ENCODE measurements at places on chromosomes 4 and X.

GRCh38 chr4:8227201-8227770, 28.2 kb downstream of the SH3TC1 start:
- DNase-seq, result no peak

DNA sequence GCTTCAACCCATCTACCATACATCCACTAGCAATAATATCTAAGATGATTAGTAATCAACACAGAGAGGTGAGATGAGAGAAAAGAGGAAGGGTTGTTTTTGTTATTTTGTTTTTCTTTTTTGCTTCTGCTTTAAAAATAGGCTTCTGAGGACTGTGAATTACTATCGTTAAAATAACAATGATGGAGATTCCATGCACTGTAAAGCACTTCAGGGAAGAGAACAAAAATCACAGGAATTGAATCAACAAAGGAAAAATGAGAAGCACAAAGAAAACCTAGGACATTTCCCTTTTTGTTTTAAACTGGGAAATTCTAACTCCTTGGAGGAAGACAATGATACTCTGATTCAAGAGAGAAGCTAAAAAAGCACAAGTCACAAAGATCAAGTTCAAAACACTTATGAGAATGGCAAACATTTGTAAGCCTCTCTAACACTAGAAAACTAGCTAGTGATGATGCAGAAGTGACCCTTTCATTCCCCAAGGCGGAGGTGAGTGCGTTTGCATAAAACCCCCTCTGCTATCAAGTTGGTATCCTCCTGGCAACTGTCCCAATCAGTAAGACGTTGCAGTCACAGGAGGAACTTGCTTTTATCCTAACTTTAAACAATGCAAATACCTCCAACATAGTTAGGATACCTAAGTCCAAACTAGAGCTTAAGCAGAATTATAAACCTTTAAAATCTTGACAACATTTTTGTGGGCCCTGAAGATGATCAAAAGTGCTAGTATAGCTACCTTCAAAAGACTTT, 308.5 kb downstream of the CAMK2D start:
- peak; percentile 14 for DNase-seq

GRCh38 chr4:111963158-111963700, 182.0 kb upstream of the FAM241A start:
- no peak for DNase-seq

- no peak for DNase-seq
These were observed 13.4 kb upstream of the MEPE start for GRCh38 chr4:87819281-87819919.

GRCh38 chrX:15321447-15321846, 6.0 kb upstream of the ASB11 start:
- peak; percentile 67 for DNase-seq

GRCh38 chr4:169198167-169198566, 72.6 kb downstream of the SH3RF1 start:
- DNase-seq, result no peak

DNA sequence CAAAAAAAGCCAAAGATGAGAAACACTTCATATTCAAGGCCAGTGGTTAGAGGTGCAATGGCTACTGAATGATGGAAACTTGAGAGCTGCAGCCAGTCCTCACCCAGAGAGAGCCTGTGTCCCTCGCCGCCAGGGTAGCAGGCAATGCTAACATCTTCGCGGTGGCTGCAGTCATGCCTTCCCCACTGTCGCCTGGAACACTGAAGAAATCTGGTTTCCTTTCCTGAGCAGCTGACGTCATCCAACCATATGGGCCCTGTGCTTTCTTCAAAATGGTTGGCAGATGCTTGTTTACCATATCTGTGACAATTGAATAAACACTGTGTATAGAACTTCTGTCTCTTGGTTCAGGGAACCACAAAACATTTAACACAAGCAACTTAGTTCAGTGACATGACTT, 39.7 kb downstream of the PRSS12 start:
- DNase-seq, result no peak

DNA sequence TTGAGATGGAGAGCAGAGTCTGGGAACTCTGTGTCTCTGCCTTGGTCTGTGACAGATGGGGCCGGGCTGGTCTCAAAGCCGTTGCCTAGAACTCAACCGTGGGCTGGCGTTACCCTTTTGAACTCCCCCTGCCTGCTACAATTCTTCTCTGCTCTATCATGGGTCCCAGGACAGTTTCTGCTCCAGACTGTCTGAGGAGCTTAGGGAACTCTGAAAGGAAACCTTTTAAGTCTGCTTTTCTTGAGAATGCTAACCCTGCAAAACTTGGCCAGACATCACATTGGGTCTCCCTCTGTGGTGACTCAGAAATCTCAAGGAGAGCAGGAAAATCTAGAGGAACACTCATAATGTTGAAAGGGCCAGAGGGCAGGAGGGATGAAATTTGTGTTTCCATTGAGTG, 240.6 kb downstream of the CBR4 start:
- no peak for DNase-seq

- no peak for DNase-seq
These were observed 2.3 kb upstream of the SLC26A1 start for GRCh38 chr4:995311-996026.

- peak; percentile 97 for DNase-seq
These were observed 15.8 kb downstream of the TBC1D14 start for GRCh38 chr4:6925357-6925836.

- DNase-seq, result no peak
These were observed 21.2 kb upstream of the MSX1 start for GRCh38 chr4:4838051-4838935.

- DNase-seq, result no peak
These were observed 10.8 kb downstream of the GABRA2 start for GRCh38 chr4:46379101-46379500.

- DNase-seq, result no peak
These were observed 28.8 kb upstream of the PLCXD1 start for GRCh38 chrX:252244-252956.

DNA sequence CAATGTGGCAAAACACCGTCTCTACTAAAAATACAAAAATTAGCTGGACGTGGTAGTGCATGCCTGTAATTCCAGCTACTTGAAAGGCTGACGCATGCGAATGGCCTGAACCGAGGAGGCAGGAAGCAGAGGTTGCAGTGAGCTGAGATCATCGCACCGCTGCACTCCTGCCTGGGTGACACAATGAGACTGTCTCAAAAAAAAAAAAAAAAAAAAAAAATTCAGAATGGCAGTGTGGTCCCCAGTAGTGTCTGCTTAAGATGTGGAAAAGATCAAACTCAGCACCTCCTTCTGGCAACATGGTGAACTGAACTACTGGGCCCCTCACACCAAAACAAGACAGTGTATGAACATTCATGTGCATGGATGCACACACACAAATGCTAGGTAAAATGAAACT, 32.2 kb downstream of the SMS start:
- DNase-seq, result peak; percentile 27

GRCh38 chrX:48569958-48570357, 4.3 kb upstream of the RBM3 start:
- peak; percentile 36 for DNase-seq

DNA sequence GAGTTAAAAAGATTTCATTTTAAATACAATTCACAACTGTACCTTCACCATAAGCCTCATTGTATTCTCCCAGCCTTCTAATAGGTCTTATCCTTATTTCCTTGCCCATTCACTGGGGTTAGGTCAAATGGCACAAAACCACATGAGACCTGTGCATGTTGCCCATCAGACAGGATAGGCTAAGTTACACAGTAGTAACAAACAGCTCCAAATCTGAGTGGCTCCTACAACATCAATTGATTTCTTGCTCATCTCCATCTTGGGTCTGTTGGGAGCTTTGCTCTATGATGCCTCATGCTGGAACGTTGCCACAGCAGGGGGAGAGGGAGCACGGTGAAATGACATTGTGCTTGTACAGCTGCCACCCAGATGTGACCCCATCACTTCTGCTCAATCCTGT, 70.6 kb downstream of the DHX15 start:
- DNase-seq, result no peak

- no peak for DNase-seq
These were observed 300.4 kb downstream of the LDB2 start for GRCh38 chr4:16597845-16598596.

DNA sequence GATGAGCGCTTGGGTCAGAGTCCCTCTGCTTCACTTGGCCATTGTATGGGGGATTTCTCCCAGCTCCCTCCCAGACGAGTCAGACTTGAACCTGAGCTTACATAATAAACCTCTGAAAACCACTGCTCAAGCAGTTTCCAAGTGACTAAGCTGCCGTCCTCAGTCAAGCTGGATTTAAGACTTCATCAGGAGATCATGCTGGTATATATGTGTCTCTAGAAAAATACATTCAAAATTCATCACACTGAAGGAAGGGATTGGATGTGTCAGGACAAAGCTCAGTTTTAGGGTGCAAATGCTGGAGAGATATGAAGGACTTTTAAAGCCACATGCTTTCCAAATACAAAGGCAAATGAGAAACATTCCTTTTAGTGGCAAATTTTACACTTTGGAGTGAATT, 114.3 kb downstream of the QDPR start:
- no peak for DNase-seq

DNA sequence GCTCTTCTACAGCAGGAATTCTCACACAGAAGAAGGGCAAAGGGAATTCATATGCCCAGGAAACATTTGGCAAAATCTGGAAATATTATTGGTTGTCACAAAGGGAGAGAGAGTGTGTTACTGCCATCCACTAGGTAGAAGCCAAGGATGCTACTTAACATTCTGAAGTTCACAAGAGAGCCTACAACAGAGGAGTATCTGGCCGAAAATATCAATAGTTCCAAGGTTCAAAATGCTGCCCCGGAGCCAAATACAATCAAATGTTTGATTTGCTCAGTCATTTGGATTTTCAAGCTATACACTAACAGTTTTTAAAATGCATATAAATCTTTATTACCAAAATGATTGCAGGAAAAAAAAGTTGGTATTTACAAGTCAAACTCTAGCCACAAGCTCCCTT, 18.8 kb downstream of the OTUD4 start:
- DNase-seq, result no peak

DNA sequence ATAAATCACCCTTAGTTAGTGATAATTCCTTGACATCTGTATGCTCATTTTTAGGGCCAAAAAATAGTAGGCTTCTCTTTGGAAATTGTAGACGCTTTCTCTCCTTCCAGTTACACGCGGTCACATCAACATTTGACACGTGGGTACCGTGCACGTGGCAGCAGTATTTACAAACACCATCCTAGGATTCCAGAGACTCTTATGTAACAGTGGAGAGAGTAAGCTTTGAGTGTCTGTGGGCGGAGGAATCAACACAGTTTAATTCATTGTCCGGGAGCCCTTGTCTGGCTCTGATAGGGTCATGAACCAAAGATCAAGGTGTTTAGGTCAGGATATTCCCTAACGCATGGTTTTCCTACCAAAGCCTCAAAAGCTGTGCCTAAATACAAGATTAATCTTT, 12.2 kb downstream of the TET2 start:
- DNase-seq, result no peak

GRCh38 chr4:153541456-153542096, 75.4 kb downstream of the TMEM131L start:
- peak; percentile 31 for DNase-seq

DNA sequence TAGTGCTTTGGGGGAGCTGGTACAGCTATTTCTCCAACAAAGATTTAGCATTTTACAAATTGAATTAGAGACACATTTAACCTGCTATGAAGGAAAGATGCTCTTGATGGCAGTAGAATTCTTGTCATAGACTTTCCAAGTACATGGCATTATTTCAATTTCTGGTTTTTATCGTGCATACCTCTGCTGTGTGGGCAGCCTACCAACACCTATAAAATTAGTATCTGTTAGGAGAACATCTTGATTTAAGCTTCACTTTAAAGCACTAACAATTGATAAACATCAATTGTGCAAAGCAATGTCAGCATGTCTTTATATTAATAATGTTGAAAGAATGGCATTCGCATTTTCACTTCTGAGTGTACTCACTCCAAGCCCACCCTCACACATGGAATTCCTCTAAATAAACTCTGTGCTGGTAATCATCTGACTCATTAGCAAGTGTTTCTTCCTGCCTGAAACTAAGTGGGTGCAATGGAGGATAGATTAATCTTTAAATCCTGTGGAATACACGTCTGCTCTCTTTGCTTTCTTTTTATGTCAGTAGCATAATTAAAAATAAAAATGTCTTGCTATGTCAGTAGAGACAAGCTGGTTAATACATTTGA, 279.8 kb upstream of the MAGEB18 start:
- DNase-seq, result no peak

GRCh38 chr4:117634716-117635115, 399.6 kb upstream of the NDST3 start:
- DNase-seq, result no peak

- DNase-seq, result no peak
These were observed 10.5 kb downstream of the TBC1D14 start for GRCh38 chr4:6920171-6920570.

GRCh38 chrX:116413273-116413672, 23.1 kb upstream of the SLC6A14 start:
- no peak for DNase-seq

DNA sequence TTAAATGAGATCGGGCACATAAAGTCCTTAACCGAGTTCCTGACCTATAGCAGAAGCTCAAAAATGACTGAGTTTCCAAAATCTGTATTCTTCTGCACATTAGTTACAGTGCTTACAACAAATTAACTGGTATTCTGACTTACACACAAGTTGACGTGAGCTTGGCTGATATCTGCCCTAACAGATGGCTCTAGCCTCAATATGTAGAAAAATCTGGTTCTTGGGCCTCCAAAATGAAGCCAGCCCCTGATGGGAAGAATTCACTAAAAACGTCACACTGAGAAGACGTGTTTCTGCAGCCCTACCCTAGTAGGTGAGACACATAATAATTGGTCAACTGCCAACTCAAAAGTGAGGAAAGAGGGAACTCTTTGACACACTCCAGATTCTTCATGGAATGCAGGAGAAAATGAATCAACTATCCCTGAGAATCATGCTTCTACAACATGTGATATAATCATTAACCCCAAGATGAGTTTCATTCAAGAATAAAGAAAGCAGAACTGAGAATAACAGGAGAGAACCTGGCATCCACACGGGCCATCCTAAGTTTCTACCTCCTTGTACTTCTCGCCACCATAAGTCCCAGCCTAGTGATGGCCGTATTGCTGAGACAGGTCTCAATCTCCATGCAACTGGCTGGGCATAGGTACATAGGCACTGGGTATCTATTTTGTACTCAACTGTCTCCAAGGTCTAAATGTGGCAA, 8.2 kb downstream of the STX18 start:
- no peak for DNase-seq

DNA sequence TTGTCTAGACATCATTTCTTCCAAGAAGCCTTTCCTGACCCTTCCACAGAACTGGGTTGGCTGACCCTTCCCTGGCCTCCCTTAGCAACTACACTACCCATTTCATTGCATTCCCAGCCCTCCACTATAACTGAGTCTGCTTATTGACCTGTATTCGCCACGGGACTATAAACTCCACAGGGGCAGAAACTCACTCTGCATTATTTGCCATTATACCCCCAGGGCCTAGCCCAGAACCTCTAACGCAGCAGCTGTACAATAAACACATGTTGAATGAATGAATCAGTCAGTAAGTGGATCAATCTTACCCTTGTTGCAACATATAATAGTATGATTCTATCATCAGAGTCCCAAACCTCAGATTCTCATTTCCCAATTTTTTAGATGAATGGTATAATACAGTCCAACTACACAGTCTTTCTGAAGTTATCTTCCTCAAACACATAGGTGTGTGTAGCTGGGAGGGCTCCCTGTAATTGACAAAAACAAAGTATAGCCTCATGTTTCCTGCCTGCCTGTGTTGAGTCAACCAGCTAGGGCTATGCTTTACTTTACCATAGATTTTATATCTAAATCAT, 209.3 kb downstream of the CHIC2 start:
- no peak for DNase-seq

GRCh38 chr4:94507281-94507680, 55.5 kb downstream of the PDLIM5 start:
- DNase-seq, result no peak

GRCh38 chr4:105544520-105545286, 7.7 kb upstream of the ARHGEF38 start:
- DNase-seq, result no peak

Data from NB4 (cell line).